GM06990 (cell line): ENCODE measurements at places on chromosomes 3 and 15.

DNA sequence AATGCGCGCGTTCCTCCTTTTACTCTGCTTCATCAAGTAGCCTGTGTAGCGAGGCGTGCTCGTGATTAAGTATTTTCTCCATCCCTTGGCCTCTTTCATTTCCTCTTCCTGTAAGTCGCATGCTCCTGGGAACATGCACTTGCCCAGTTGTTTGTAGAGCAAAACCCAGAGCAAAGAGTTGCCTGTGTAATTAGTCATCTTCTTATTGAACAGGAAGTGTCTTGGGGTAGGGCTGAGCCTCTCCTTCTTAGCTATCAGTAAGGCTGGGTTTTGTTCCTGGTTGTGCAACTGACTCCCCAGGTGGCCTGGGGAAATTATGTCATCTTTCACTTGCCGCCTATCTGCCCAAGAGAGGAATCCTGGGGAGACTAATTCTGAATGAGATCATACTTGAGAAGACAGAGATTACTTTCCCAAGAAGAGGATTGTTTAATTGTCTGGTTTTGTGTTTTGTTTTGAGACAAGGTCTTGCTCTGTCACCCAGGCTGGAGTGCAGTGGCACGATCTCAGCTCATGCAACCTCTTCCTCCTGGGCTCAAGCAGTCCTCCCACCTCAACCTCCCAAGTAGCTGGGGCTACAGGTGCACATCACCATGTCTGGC lies 14.9 kb downstream of the LIPH start:
- peak; percentile 79 for DNase-seq

DNA sequence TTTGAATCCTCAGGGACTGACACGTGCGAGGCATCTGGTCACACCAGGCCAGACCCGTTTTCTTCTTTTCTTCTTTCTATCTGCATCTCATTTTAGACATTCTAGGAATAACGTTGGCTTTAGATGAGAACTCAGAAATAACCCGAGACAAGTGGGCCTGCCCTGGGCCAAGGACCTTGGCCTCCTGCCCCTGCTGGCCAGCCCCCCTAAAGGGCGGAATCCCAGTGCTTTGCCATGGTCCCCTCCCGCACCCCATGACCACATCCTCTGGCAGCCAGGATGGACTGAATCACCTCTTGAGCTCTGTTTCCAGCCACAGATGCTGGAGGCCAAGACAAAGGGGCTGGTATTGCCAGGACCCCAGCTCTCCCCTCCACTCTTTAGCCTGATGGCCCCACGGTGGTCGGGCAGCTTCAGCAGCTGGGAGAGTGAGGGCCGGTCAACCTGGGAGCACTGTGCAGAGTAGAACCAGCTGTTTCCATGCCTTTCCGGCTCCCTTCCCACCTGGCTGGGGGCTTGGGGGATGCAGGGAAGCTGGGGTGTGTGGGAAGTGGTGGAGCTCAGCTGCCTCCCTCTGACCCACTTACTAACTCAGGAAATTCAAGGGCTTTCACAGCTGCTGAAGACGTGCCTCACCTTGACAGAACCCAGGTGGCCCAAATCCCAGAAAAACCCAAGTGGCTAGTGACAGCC lies 190.9 kb downstream of the FAM43A start:
- DNase-seq, result no peak

- peak; percentile 7 for DNase-seq
Measured at GRCh38 chr3:111882799-111883198, 23.7 kb downstream of the PHLDB2 start.

DNA sequence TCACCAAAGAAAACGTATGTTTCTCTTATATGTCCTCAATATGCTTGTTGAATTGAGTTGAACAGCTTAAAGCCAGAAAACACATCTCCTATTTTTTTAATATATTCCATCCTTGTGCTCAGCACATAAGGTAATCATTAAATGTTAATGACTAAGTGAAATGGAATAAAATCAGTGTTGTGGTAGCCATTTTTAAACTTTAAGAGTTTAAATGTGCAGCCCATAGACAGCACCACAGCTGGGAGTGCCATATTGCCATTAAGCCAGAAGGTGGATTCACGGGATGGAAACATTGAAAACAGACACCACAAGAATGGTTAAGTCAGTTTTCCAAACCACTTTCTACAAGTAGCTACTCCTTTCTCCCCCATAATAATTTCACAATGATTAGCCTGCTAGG lies 76.8 kb upstream of the C15orf61 start:
- DNase-seq, result no peak
